ENCODE measurements at places on chromosomes 11 and 22. TPM values are rescaled to one million over a fixed set of nuclear protein-coding genes. Genes with fewer than 3 reads are reported as not detected.

Gene ZNHIT2
- total RNA-seq, result 9.7 TPM

Gene C1QTNF5
- total RNA-seq, result 93.1 TPM

Gene JHY
- total RNA-seq, result 0.20 TPM

Gene DGCR6
- total RNA-seq, result 0.60 TPM

Gene KDM2A
- total RNA-seq, result 23.8 TPM

Measured in lung microvascular endothelial cell (primary cell).